ENCODE measurements at places on chromosomes 5 and 9.

- DNase-seq = no peak
Observed at GRCh38 chr9:130518943-130519799, 60.2 kb upstream of the FUBP3 start.

DNA sequence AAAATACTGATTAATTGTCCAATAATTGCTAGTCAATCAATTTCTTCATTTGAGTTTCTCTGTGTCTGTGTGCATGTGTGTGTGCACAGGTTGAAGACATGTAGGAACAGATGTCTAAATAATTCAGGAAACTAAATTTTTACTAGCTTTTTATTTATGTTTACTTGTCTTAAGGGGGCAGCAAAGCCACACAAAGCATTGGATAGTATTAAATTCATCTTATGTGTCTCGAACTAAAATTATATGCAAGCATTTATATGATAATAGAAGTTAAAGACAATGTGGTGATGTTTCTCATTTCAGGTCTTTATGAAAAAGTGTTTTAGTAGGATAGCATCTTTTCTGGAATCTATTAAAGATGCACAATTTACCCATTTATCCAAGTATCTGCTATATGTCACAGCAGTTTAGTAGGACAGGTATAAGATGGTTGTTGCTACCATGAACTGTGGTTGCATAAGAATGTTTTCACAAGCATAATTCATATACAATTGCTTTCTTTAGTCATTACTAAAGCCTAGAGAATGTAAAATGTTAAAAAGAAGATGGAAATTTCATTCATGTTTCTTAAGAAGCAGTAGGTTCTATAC is 784.6 kb upstream of the NUDT12 start:
- no peak for DNase-seq

- DNase-seq = peak; percentile 32
Observed at GRCh38 chr5:157917899-157918809, 59.2 kb upstream of the CLINT1 start.

- no peak for DNase-seq
Observed at GRCh38 chr9:15889555-15889954, 336.7 kb downstream of the CCDC171 start.

- DNase-seq = no peak
Observed at GRCh38 chr9:23380821-23381220, 445.2 kb downstream of the ELAVL2 start.

DNA sequence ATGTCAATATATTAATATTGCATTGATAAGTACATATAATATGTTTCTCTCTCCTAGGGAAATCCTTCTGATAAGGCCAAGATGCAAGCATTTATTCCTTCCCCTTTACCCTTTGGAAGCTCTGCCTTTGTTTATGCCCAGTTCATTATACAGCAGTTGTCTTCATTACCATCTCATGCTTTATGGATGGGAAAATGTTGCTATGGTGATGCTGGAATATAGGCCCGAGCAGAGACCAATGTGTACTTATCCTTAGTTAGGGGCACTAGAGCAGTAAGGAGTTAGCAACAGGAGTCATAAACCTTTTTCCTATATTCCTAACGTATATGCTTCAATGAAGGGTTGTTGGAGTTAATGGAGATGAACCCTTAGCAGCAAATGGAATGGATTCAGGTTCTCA is 19.4 kb upstream of the NMUR2 start:
- DNase-seq = no peak

- DNase-seq = no peak
Observed at GRCh38 chr9:2016408-2017330, 1.5 kb downstream of the SMARCA2 start.
